Stimulated activated CD8-positive, alpha-beta memory T cell treated with anti-CD3 and anti-CD28 coated beads, Interleukin-15, amount 100 ng/mL, for 24 hours (primary cell): ENCODE measurements at places on chromosomes 3 and 15.

GRCh38 chr15:56659197-56659596 is 74.1 kb downstream of the ZNF280D start:
- DNase-seq, result no peak

DNA sequence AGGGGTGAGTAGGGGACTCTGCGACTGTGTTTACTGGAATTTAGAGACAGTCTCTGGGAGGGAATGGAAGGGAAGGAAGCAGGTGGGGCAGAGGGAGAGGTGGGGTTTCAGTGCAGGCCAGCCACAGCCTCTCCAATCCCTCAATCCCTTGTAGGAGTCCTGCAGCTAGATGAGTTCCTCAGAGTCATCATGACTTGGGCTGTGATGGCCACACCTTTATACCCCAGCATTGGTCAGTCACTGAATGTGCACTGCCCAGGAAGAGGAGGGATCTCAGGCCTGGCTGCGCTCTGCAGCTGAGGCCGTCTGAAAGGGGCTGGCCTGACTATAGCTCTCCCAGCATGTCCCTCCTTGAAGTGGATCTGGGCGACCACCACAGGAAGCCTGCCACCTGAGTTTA is 67.3 kb upstream of the GLCE start:
- no peak for DNase-seq

DNA sequence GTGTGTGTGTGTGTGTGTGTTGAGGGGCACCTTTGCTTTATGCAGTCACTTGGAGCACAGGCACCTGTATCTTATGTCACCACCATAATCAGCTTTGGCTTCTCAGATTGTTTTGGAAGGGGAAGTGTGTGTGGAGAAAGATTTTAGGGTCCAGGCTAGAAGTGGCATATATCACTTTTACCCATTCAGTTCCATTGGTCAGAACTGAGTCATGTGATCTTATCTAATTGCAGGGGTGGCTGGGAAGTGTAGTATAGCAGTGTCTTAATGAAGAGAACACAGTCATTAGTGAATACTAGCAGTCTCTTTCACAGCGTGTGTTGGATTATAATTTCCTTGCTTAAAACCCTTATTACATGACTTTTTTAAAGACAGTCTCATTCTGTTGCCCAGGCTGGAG is 20.6 kb downstream of the NCK1 start:
- DNase-seq, result no peak

GRCh38 chr15:51751697-51752683 is 593 bp downstream of the TMOD2 start:
- no peak for DNase-seq

GRCh38 chr3:124559846-124560574 is 170.2 kb upstream of the UMPS start:
- peak; percentile 8 for DNase-seq
